GM12878 (cell line): ENCODE measurements at places on chromosomes 3 and 15. TPM values are rescaled to one million over a fixed set of nuclear protein-coding genes. Genes with fewer than 3 reads are reported as not detected.

CHRNB4 gene
- not detected in 2 replicates for total RNA-seq

SLC2A2 gene
- 0.10 and 0.19 TPM in 2 replicates for total RNA-seq

PARP15 gene
- total RNA-seq, result 33.2 and 35.3 TPM in 2 replicates

NUDT16 gene
- total RNA-seq, result 13.7 and 16.1 TPM in 2 replicates

B4GALT4 gene
- total RNA-seq, result 12.4 and 13.0 TPM in 2 replicates

MYL3 gene
- not detected in 2 replicates for total RNA-seq

UTS2B gene
- 0.28 and 0.29 TPM in 2 replicates for total RNA-seq

GRCh38 chr3:113775516-113775915 is 28.7 kb downstream of the ATP6V1A start:
- H3K4me3 ChIP-seq, result no peak overlapping the region
- no peak for DNase-seq
- no peaks in the 10 kb centered on the region for H3K36me3 ChIP-seq
- H3K27me3 ChIP-seq, result no peaks in the 10 kb centered on the region

GRCh38 chr3:134300520-134300919 is 49.9 kb upstream of the RYK start:
- H3K4me3 ChIP-seq, result no peak overlapping the region
- no peak overlapping the region for H3K27ac ChIP-seq
- H3K4me1 ChIP-seq, result no peaks in the 10 kb centered on the region
- H3K36me3 ChIP-seq, result no peaks in the 10 kb centered on the region
- 0 out of 2 replicates have a peak, but pooled peaks cover 1% of the 10 kb centered on the region for H3K27me3 ChIP-seq

GRCh38 chr3:159499031-159499793 is 489.4 kb upstream of the IL12A start:
- no peak for DNase-seq
- no peak overlapping the region for H3K27ac ChIP-seq
- no peaks in the 10 kb centered on the region for H3K4me1 ChIP-seq
- no peak overlapping the region for H3K4me3 ChIP-seq
- no peaks in the 10 kb centered on the region for H3K27me3 ChIP-seq

- peaks cover 5% of the 10 kb centered on the region; the same call in 1 of the 2 replicates for H3K36me3 ChIP-seq
- peaks cover 13% of the 10 kb centered on the region for H3K4me1 ChIP-seq
- H3K27me3 ChIP-seq, result no peaks in the 10 kb centered on the region
- peak within 1 kb of the TSS; percentile 79 for H3K4me3 ChIP-seq
- no peak for DNase-seq
Measured at GRCh38 chr3:49813497-49814174, at the start of gene UBA7. TSS of gene UBA7 (minus strand) at chr3:49813953. CDS start at chr3:49813787, 166 bp downstream.

GRCh38 chr3:124805671-124806070 is 75.4 kb downstream of the UMPS start:
- H3K4me1 ChIP-seq, result no peaks in the 10 kb centered on the region
- no peak for DNase-seq
- no peak overlapping the region for H3K27ac ChIP-seq

- no peaks in the 10 kb centered on the region for H3K27me3 ChIP-seq
- no peak for DNase-seq
- no peak overlapping the region for H3K27ac ChIP-seq
Measured at GRCh38 chr3:877001-877400, 215.8 kb upstream of the CNTN6 start.

GRCh38 chr3:119745942-119746341 is 36.0 kb upstream of the NR1I2 start:
- H3K4me1 ChIP-seq, result peaks cover 3% of the 10 kb centered on the region; the same call in 1 of the 2 replicates
- H3K27ac ChIP-seq, result no peak overlapping the region
- H3K36me3 ChIP-seq, result no peaks in the 10 kb centered on the region
- no peak for DNase-seq

- DNase-seq, result no peak
- H3K4me3 ChIP-seq, result no peak overlapping the region
- no peak overlapping the region for H3K27ac ChIP-seq
- no peaks in the 10 kb centered on the region for H3K27me3 ChIP-seq
Measured at GRCh38 chr3:165553371-165553770, 283.9 kb downstream of the BCHE start.

DNA sequence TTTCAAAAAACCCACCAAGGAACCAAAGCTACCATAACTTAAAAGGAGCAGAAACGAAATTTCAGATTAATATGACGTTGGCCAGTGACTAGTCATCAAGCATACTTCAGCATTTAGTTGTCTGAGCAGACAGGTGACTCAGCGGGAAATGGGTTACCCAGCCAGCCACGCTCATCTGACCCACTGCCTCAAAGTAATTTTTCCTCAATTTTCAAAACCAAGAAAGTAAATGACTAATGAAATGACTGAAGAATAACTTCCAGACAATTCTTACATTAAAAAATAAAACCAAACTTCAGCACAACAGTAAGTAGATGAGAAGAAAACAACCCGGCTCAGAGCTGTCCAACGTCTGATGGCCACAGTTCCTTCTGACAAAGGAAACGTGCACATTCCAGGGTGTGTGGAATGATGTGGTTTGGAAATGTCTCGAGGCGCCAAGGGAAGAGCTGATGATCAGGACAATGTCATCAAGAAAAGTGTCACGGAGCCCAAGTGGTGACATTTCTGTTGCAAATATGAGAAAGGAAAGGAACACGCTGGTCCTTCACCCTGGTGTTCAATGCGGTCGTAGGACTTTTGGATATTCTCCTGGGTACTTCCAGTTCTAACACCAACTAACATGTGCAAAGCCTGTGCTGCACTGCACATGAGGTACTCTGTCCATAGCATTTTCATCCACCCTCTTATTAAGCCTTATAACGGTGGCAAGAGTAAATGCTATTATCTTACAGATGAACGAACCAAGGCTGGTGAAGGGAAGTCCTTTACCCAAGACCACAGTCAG is 79.1 kb downstream of the FOXP1 start:
- H3K4me1 ChIP-seq, result no peaks in the 10 kb centered on the region
- no peak for DNase-seq

DNA sequence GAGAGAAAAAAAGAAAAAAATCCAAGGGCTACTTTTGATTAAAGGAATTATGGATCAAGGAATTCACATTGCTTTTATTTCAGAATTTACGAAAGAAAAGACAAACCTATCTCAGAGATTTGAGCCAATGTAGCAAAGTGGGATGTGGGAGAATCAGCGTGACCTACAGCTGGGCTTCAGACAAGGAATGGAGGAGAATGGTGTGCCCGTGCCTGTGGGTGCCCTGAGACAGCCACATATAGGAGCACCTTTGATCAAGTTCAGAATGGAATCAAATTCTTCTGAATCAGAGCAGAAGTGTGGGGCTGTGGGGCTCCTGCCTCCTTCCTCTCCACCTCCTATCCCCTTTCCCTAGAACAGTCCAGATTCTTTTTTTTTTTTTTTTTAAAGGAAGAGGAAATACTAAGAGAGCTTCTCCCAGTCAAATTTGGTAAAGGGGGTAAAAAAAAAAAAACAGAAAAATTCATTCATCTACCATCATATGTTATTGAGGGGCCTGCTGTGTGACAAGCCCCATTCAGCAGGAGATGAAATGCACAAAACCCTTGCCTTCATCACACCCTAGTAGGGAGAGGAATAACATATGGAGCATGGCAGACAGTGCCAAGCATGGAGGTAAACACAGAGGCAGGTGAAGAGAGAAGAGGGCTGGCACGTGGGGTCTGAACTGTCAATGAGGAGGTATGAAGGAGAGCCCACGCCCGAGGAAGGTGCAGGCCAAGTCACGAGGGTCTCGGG is 25.0 kb upstream of the MUSTN1 start:
- no peak for DNase-seq
- no peaks in the 10 kb centered on the region for H3K27me3 ChIP-seq
- H3K4me3 ChIP-seq, result no peak overlapping the region
- no peak overlapping the region for H3K27ac ChIP-seq
- H3K36me3 ChIP-seq, result peaks cover 1% of the 10 kb centered on the region
- no peaks in the 10 kb centered on the region; the same call in 1 of the 2 replicates for H3K4me1 ChIP-seq

GRCh38 chr3:124033360-124034015 is 41.6 kb upstream of the ROPN1 start:
- H3K27me3 ChIP-seq, result peaks cover 6% of the 10 kb centered on the region
- H3K4me3 ChIP-seq, result peak within 1 kb of the TSS; percentile 55; the same call in 1 of the 2 replicates
- H3K4me1 ChIP-seq, result no peaks in the 10 kb centered on the region
- H3K36me3 ChIP-seq, result no peaks in the 10 kb centered on the region

- no peaks in the 10 kb centered on the region for H3K4me1 ChIP-seq
- no peaks in the 10 kb centered on the region for H3K36me3 ChIP-seq
- no peaks in the 10 kb centered on the region for H3K27me3 ChIP-seq
- no peak overlapping the region for H3K27ac ChIP-seq
- no peak overlapping the region for H3K4me3 ChIP-seq
- DNase-seq, result no peak
Measured at GRCh38 chr15:47614360-47615011, 102.8 kb upstream of the SEMA6D start.

GRCh38 chr3:59654480-59655417 is 604.9 kb upstream of the CFAP20DC start:
- H3K27me3 ChIP-seq, result 0 out of 2 replicates have a peak, but pooled peaks cover 1% of the 10 kb centered on the region
- no peak for DNase-seq
- H3K4me3 ChIP-seq, result no peak overlapping the region
- no peak overlapping the region for H3K27ac ChIP-seq

GRCh38 chr3:14286887-14287500 is 108.4 kb downstream of the LSM3 start:
- DNase-seq, result no peak
- no peaks in the 10 kb centered on the region for H3K27me3 ChIP-seq
- no peak overlapping the region for H3K4me3 ChIP-seq
- H3K27ac ChIP-seq, result no peak overlapping the region

DNA sequence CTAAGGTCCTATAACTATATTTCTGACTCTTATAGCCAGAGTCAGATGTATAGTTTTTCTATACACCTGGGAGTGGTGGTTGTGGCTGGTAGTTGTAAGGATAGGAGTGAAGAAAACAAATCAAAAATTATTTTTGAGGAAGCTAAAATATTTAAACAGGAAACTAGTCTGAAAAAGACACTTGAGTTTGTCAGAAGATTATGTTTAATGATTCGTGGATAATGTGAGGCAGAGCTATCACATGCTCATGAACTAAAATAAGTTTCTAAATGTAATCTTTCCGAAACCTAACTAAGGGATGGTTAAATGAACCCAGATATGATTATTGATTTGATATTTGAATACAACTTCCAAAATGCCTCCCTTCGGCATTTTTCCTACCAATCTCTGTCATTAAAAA is 30.4 kb downstream of the GABRR3 start:
- H3K36me3 ChIP-seq, result no peaks in the 10 kb centered on the region
- no peak overlapping the region for H3K27ac ChIP-seq
- H3K27me3 ChIP-seq, result no peaks in the 10 kb centered on the region
- H3K4me3 ChIP-seq, result no peak overlapping the region

GRCh38 chr3:31185062-31185357 is 290.5 kb upstream of the GADL1 start:
- H3K27ac ChIP-seq, result no peak overlapping the region
- no peaks in the 10 kb centered on the region for H3K36me3 ChIP-seq
- DNase-seq, result no peak

DNA sequence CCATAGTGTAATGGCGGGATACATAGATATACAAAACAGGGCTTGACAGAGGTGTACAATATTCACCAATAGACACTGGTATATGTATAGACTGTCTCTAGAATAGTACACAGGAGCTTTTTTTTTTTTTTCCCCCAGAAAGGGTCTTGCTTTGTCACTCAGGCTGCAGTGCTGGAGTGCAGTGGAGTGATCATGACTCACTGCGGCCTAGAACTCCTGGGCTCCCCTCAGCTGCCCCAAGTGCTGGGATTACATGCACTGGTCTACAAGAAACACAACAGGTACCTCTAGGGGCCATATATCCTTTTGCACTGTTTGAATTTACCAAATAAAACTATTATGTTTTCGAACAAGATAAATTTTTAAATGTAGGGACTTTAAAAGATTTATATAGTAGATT is 12.3 kb downstream of the RHOA start:
- no peak overlapping the region for H3K4me3 ChIP-seq
- H3K36me3 ChIP-seq, result peaks cover 6% of the 10 kb centered on the region; the same call in 1 of the 2 replicates
- no peak for DNase-seq
- no peak overlapping the region for H3K27ac ChIP-seq

DNA sequence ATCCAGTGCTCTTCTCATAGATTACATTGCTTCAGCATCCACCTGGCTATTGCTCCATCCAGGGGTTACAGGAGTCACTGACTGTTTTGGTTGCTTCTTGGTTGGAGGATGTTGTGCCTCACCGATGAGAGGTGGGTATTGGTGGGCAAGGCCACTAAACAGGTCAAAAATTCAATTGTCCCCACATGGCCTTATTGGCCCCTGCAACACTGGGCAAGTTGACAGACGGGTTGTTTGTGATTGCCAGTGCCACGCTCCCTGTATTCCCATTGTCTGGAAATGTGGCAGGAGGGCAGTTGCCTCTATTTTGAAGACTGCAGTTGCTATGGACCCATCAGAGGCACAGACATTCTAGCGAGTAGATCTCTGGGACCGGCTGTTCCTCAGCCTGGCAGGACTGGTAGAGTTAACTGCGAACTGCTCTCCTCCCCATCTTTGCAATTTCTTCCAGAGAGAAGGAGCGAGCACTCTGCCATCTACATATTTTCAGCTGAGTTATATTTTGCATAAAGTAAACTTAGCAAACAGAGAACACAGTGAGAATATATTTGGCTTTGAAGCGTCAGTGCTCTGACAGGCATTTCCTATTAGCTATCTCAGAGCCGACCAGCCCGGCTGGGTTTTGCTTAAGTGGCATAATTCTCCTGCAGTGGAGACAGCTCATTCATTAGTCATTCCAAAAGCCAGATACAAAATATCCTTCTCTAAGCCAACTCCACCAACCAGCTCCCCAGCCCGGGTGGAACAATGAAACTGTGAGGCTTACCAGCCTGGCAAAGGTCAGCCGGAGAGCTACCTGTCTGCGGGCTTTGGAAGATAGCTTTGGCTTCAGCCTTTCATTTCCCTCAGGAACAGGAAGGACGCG is 26.0 kb upstream of the MAGEF1 start:
- no peaks in the 10 kb centered on the region for H3K36me3 ChIP-seq
- no peak for DNase-seq
- no peaks in the 10 kb centered on the region for H3K4me1 ChIP-seq
- H3K27ac ChIP-seq, result no peak overlapping the region
- no peak overlapping the region for H3K4me3 ChIP-seq

- no peaks in the 10 kb centered on the region for H3K27me3 ChIP-seq
- no peak for DNase-seq
- H3K36me3 ChIP-seq, result no peaks in the 10 kb centered on the region
- no peak overlapping the region for H3K27ac ChIP-seq
- no peak overlapping the region for H3K4me3 ChIP-seq
- no peaks in the 10 kb centered on the region for H3K4me1 ChIP-seq
Measured at GRCh38 chr3:1532935-1533606, 440.2 kb downstream of the CNTN6 start.

DNA sequence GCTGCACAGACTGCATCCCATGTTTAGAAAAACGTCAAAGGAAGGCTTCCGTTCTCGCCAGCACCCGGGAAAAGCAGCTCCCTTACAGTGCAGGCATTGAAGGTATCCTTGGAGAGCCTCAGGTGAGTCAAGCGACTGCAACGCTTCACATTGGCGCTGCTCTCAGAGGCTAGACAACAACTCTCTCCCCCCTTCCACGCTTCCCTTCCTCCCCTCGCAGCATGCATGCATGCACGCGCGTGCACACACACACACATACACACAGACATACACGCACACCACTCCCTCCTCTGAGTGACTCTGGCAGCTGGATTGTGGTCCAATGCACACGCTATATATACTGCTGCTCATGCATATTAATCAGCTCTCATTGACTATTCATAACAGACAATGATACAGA is 191.1 kb downstream of the PDZRN3 start:
- no peaks in the 10 kb centered on the region for H3K36me3 ChIP-seq
- H3K27ac ChIP-seq, result no peak overlapping the region
- H3K27me3 ChIP-seq, result no peaks in the 10 kb centered on the region
- no peak for DNase-seq

- no peaks in the 10 kb centered on the region for H3K27me3 ChIP-seq
- no peak overlapping the region for H3K4me3 ChIP-seq
- no peaks in the 10 kb centered on the region for H3K36me3 ChIP-seq
- no peaks in the 10 kb centered on the region for H3K4me1 ChIP-seq
- no peak overlapping the region for H3K27ac ChIP-seq
Measured at GRCh38 chr3:40079203-40079846, 230.2 kb upstream of the EIF1B start.
